ENCODE measurements at places on chromosomes 7 and 10.
A peak's percentile ranks its signal among the peaks of the same experiment; 100 is the strongest.

DNA sequence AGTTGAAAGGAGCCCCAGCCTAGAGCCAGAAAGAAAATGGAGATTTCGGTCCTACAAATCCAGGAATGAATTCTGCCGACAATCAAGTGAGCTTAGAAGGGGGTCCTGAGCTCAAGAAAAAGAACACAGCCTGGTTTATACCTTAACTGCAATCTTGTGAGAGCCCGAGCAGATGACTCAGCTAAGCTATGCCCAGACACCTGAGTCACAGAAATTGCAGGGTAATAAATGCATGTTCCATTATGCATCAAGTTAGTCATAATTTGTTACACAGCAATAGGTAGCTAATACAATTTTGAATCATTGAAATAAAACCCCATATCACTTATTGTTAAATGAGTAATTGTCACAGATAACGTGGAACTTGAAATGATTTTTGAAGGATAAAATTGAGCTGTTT is 111.8 kb upstream of the FOXP2 start:
- no peaks in the 10 kb centered on the region for H3K4me1 ChIP-seq
- no peaks in the 10 kb centered on the region for H3K36me3 ChIP-seq
- H3K27me3 ChIP-seq: no peaks in the 10 kb centered on the region
- H3K27ac ChIP-seq: no peak overlapping the region
- no peak for DNase-seq

GRCh38 chr10:88553116-88553752 is 29.9 kb downstream of the RNLS start:
- no peak overlapping the region for H3K4me3 ChIP-seq
- no peaks in the 10 kb centered on the region for H3K27me3 ChIP-seq
- H3K4me1 ChIP-seq: peaks cover 3% of the 10 kb centered on the region
- DNase-seq: peak; percentile 52
- no peaks in the 10 kb centered on the region for H3K36me3 ChIP-seq

- H3K4me1 ChIP-seq: no peaks in the 10 kb centered on the region
- no peak for DNase-seq
Observed at GRCh38 chr7:111750228-111750627, 187.9 kb upstream of the IMMP2L start.

DNA sequence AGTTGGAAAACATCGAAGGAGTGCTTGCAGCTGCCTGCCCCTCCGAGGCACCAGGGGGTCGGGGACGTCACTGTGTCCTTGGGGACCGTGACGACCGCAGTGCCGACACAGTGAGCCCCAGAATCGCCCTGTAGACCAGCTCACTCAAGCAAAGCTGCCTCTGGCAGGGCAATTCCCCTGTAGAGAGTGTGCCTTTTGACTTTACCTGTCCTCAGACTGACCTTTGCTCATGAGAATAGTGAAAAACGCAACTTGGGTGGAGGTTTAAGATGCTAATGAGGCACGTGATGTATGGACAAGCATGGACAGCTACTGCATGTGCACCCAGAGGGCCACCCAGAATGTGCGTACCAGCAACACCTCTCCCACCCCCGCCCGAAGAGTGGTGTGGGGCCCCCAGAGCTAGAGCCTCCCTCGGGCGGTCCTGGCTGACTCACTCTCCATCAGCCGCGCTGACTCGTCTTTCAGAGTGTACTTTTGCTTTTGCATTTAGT is 271.9 kb downstream of the ADARB2 start:
- H3K36me3 ChIP-seq: no peaks in the 10 kb centered on the region
- no peaks in the 10 kb centered on the region for H3K27me3 ChIP-seq
- no peak overlapping the region for H3K4me3 ChIP-seq

- no peak overlapping the region for H3K27ac ChIP-seq
- peaks cover 36% of the 10 kb centered on the region for H3K4me1 ChIP-seq
- H3K27me3 ChIP-seq: peaks cover 2% of the 10 kb centered on the region
Observed at GRCh38 chr7:157566631-157567006, 229.8 kb downstream of the DNAJB6 start.

DNA sequence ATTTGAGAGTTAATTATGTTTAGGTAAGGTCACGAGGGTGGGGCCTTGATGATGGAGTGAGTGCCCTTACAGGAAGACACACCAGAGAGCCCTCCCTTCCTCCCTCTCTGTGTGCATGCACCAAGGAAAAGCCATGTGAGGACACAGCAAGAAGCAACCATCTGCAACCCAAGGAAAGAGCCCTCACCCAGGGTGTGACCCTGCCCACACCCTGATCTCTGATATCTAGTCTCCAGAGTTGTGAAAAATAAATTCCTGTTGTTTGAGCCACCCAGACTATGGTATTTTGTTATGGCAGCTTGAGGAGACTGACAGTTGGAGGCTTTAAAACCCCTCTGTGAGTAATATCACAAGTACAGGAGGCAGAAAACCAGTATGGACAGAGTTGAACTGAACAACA is 15.0 kb upstream of the MCM10 start:
- no peak overlapping the region for H3K27ac ChIP-seq
- H3K27me3 ChIP-seq: no peaks in the 10 kb centered on the region
- no peak overlapping the region for H3K4me3 ChIP-seq
- DNase-seq: no peak
- H3K4me1 ChIP-seq: peaks cover 4% of the 10 kb centered on the region

DNA sequence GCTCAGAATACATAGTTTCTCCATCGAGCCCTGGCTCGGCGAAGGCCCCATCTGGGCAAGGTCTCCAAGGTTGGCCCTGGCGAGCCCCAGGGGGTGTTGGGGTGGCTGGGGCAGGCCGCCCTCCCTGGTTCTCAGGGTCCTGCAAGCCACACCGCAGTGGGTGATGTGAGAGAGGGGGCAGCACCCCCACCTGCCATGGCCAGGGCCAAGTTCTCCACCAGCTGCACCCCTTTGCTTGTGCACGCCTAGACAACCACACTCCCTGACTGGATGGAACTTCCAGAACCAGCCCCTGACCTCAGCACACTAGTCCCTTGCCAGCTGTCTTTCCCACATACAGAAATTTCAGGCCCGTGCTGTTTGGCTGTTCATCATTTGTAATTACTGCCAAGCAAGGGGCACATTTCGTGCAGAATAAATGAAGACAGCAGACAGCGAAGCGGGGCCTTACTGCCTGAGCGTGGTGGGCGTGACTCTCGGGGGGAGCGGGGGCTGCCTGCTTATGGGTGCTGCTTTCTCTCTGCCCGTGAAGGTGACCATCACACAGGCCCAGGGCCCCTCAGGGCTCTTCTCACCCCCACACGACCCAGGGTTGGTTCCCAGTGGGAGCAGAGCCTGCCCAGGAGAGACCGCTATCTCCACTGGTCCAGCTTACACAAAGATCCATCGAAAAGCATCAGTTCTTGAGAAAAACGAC is 85.9 kb downstream of the ADARB2 start:
- H3K36me3 ChIP-seq: no peaks in the 10 kb centered on the region
- DNase-seq: no peak
- no peaks in the 10 kb centered on the region for H3K4me1 ChIP-seq

GRCh38 chr7:96131525-96131924 is 190.4 kb downstream of the SLC25A13 start:
- H3K27ac ChIP-seq: no peak overlapping the region
- H3K4me3 ChIP-seq: no peak overlapping the region
- peaks cover 3% of the 10 kb centered on the region for H3K36me3 ChIP-seq
- no peak for DNase-seq

GRCh38 chr10:11515596-11516430 is 95.6 kb downstream of the USP6NL start:
- H3K27ac ChIP-seq: no peak overlapping the region
- H3K4me3 ChIP-seq: no peak overlapping the region
- peak; percentile 48 for DNase-seq
- no peaks in the 10 kb centered on the region for H3K36me3 ChIP-seq
- H3K27me3 ChIP-seq: peaks cover 12% of the 10 kb centered on the region

DNA sequence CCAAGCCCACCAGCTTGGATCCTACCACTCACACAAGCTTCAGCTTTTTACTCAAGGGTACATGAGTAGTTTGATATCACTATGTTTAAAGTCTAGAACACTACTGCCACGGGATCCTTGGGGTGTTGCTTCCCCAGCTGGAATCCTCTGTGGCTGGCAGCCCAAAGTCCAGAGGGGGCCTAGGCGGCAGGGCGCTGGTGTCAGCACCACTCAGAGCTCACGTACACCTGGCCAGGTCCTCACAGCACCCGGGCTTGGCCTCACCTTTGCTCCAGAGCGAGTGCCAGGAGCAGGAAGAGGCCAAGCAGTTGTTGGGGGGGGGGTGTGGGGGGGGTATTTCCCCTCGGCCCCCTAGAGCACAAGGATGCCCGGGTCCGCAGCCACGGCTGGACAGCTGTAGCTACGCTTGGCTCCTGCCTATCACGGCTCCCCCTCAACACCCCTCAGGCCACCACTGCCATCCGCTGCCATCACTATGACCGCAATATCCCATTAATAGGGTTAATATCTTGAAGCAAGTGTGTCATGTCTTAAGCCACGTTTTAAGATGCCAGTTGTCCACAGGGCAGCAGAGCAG is 17.0 kb downstream of the ZDHHC6 start:
- no peak overlapping the region for H3K27ac ChIP-seq
- H3K4me3 ChIP-seq: no peak overlapping the region
- no peak for DNase-seq
- no peaks in the 10 kb centered on the region for H3K4me1 ChIP-seq

- no peak overlapping the region for H3K27ac ChIP-seq
- no peak overlapping the region for H3K4me3 ChIP-seq
- no peaks in the 10 kb centered on the region for H3K36me3 ChIP-seq
- no peak for DNase-seq
- no peaks in the 10 kb centered on the region for H3K27me3 ChIP-seq
Observed at GRCh38 chr10:20330246-20330645, 514.0 kb downstream of the PLXDC2 start.

DNA sequence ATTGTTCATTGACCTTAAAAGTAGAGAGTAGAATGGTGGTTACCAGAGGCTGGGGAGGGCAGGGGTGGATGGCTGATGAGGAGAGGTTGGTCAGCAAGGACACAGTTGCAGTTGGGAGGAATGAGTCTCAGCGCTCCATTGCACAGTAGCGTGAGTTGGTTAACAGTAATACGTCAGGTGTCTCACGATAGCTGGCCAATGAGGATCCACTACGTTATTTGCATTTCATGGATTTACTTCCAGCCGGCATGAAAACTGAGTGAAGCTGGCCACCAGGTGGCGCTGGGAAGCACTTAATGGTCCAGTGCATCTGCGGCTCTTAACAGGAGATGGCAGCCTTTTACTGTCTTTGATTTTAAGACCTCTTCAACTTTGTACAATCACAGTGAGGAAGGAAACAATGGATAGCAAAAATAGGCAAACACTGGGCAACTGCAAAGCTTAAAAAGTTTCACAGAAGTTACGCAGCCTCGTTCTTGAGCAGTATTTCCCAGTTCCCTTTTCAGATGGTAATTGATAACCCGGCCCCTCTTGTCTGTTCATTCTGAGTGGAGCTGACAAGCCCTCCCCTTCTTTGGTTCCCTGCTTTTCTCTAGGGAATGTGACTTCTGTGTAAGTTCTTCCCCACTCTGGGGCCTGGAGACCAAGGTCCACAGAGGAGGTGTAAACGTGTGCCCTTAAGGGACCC is 23.7 kb downstream of the AKR1E2 start:
- peak; percentile 90 for DNase-seq
- peak overlapping the region; percentile 5 for H3K4me3 ChIP-seq
- H3K4me1 ChIP-seq: peaks cover 11% of the 10 kb centered on the region
- H3K36me3 ChIP-seq: no peaks in the 10 kb centered on the region
- no peak overlapping the region for H3K27ac ChIP-seq

DNA sequence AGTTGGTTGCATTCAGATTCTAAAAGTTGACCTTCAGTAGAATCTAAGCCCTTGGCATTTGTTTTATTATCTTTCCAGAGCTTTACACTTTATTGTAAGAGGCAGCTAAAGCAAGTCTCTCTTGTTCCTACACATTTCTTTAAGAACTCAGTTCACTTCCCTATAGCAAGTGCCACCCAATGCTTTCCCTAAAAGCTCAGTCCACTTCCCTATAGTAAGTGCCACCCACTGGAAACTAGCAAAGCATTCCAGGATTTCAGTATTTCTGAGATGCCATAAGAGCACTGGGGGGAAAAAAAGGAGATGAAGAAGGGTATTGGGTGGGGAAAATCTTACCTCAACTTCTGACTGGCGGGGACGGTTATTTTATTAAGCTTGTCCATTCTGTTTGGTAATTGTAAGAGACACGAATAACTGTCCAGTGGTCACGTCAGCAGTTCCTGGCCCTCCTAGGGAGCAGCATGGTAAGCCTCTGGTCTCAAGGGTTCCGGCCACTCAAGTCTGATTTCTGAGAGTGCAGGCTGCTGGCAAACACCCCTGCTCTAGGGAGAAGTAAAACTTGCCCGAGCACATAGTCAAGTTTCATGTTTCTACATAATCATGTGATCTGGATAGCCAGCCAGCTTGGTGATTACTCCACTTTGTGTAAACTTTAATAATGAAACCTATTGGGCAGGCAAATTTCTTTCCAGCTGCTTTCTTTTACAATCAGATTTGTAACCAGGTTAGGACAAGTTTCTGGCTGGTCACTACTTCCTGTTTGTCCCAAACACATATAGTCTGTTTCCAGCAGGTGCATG is at the start of gene BLNK:
TSS of gene BLNK (minus strand) at position 554 of the 800 bp plus-strand sequence. CDS start at position 383, 171 bp downstream.
- DNase-seq: no peak
- no peak within 1 kb of the TSS for H3K4me3 ChIP-seq
- no peaks in the 10 kb centered on the region for H3K36me3 ChIP-seq

DNA sequence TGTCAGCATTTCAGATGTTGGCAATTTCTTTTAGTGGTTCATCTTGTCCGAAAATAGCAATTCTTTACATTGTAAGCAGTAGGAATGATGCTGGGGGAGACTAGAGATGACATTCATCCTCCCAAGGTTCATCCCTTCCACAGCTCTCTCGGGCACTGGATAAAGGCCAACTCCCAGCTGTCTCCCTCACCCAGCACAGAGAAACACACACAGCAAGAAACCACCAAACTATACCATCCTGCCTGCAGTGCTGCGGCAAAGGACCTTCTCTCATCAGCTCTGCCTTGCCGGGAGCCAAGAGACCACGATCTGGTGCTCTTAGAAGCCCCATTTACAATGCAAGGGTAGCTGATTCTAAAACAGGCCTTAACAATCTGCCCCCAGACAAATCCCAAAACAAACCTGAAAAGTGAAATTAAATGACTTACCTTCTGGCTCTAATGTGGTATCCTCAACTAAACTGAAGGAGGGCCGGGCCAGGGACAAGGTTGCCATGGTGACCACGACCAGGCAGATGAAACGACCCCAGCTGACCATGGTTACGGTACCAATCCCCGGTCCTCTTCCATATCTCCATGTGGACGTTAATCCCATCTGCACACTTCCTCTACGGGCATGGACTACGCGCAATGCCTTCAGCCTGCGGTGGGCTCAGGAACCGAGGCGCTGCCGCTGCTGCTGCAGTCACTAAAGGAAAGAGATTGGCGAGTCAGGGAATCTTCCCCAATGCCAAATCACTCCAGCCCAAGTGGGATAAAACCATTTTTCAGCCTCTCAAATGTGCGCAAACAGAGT is 4.8 kb downstream of the FGFR2 start:
- DNase-seq: no peak
- H3K27ac ChIP-seq: no peak overlapping the region
- peaks cover 3% of the 10 kb centered on the region for H3K36me3 ChIP-seq
- peaks cover 3% of the 10 kb centered on the region for H3K4me1 ChIP-seq
- H3K4me3 ChIP-seq: no peak overlapping the region
- peaks cover 20% of the 10 kb centered on the region for H3K27me3 ChIP-seq

DNA sequence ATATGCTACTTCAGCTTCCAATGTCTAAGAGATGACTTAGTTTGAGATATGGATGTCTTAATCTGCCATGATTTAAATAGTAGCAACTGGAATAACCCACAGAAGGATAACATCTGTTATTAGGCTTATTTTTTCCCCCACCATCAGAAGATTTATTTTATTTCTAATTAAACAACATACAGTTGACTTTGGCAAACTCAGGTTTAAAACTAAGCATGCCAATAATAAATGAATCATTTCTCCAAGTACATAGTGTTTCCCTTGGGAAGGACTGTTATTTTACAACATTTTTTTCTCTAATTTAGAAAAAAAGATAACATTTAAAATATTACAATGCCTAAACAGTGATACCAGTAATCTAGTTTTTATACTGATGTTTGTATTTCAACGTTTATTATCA is 58.4 kb downstream of the SFTPD start:
- peaks cover 42% of the 10 kb centered on the region for H3K27me3 ChIP-seq
- H3K4me1 ChIP-seq: no peaks in the 10 kb centered on the region
- no peaks in the 10 kb centered on the region for H3K36me3 ChIP-seq

Measured in activated CD4-positive, alpha-beta memory T cell treated with anti-CD3 and anti-CD28 coated beads, Interleukin-2, amount 10 ng/mL, durations not matched to agents 7 days and 5 days (primary cell).